T-helper 17 cell (primary cell): ENCODE measurements at places on chromosomes 12 and 14. TPM values are rescaled to one million over a fixed set of nuclear protein-coding genes. Genes with fewer than 3 reads are reported as not detected.

TMTC1 gene
- not detected for total RNA-seq

ANKRD33 gene
- not detected for total RNA-seq

RIMBP2 gene
- not detected for total RNA-seq

PTPN11 gene
- 53.7 TPM for total RNA-seq

LRTM2 gene
- not detected for total RNA-seq

GLIPR1L1 gene
- total RNA-seq: not detected

DIO3 gene
- total RNA-seq: not detected

DNA sequence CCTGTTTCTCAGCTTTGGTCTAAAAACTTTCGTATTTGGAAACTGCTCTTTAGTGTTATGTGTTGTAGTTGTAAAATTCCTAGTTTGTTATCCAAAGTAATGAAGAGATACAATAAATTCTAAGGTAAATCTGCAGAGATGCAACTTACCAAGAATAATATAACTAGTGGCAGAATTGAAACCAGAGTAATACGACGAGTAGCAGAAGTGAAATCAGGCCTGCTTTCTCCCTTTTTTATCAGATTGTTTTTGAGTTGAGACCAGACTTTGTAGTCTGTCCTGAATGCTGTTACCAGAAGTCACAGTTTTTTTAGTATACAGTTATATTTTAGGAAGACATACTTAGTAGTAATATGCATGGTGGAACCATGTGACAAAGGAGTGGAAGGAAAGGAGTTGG lies 12.5 kb downstream of the PAPOLA start:
- H3K4me3 ChIP-seq: no peak overlapping the region
- H3K27me3 ChIP-seq: no peaks in the 10 kb centered on the region
- H3K36me3 ChIP-seq: no peaks in the 10 kb centered on the region
- peak overlapping the region; percentile 86 for H3K27ac ChIP-seq

DNA sequence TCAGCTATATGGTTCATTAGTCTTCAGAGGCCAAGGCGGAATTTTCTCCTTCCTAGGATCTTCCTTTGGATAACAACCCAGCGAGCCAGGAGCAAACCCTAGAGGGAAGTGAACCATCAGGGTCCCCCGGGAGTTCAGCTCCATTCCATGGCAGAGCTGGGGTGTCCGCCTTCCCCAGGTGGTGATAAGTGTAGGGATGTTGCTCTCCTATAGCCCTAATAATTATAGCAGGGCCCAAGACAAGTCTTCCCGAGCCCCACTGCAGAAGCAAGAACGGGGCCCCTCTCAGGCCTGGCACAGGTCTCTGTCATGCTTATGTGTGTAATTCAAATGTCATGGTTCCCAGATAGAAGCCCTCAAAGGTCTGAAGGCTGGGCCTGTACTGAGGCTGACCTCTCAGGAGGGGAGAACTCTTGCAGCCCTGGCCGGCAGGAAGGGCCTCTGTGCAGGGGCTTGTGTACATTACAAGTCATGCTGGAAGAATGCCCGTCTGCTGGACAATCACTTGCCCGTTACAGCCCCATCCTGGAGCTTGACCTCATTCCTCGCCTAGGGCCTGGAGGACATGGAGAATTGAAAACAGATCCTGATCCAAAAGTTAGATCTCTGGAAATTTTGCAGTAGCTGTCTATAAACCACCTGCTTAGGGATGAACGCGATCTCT lies 17.3 kb downstream of the LRTM2 start:
- peaks cover 9% of the 10 kb centered on the region for H3K4me1 ChIP-seq
- no peak for DNase-seq
- H3K36me3 ChIP-seq: no peaks in the 10 kb centered on the region
- H3K27ac ChIP-seq: no peak overlapping the region
- no peak overlapping the region for H3K4me3 ChIP-seq
- H3K27me3 ChIP-seq: peaks cover 25% of the 10 kb centered on the region

DNA sequence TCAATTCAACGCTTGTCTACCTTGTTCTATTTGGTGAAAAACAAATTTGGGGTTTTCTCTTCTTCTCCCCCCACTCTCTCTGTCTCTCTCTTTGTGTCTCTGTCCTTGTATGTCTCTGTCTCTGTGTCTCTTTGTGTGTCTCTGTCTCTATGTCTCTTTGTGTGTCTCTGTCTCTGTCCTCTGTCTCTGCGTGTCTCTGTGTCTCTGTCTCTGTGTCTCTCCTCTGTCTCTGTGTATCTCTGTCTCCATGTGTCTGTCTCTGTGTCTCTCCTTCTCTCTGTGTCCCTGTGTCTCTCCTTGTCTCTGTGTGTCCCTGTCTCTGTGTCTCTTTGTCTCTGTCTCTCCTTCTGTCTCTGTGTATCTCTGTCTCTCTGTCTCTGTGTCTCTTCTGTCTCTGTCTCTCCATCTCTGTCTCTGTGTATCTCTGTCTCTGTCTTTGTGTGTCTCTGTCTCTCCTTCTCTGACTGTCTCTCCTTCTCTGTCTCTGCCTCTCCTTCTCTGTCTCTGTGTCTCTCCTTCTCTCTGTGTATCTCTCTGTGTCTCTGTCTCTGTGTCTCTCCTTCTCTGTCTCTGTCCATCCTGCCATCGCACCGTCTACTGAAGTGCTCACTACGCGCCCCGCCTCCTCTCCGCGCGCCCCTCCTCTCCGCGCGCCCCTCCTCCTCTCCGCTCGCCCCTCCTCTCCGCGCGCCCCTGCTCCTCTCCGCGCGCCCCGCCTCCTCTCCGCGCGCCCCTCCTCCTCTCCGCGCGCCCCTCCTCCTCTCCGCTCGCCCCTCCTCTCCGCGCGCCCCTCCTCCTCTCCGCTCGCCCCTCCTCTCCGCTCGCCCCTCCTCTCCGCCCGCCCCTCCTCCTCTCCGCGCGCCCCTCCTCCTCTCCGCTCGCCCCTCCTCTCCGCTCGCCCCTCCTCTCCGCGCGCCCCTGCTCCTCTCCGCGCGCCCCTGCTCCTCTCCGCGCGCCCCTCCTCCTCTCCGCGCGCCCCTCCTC lies 12.8 kb downstream of the LRCOL1 start:
- peaks cover 27% of the 10 kb centered on the region for H3K4me1 ChIP-seq
- peaks cover 11% of the 10 kb centered on the region for H3K36me3 ChIP-seq
- peak overlapping the region; percentile 91 for H3K4me3 ChIP-seq
- H3K27ac ChIP-seq: peak overlapping the region; percentile 85
- H3K27me3 ChIP-seq: peaks cover 60% of the 10 kb centered on the region

GRCh38 chr14:64800000-64800399 lies 79.7 kb downstream of the SPTB start:
- H3K4me3 ChIP-seq: no peak overlapping the region
- H3K4me1 ChIP-seq: no peaks in the 10 kb centered on the region
- no peak for DNase-seq
- peaks cover 3% of the 10 kb centered on the region for H3K36me3 ChIP-seq

- no peak for DNase-seq
- H3K4me1 ChIP-seq: no peaks in the 10 kb centered on the region
- no peak overlapping the region for H3K4me3 ChIP-seq
- H3K36me3 ChIP-seq: no peaks in the 10 kb centered on the region
These were observed 228.6 kb upstream of the E2F7 start for GRCh38 chr12:77294016-77294415.

GRCh38 chr12:123715195-123715594 lies 3.0 kb downstream of the ATP6V0A2 start:
- DNase-seq: no peak
- H3K4me1 ChIP-seq: peaks cover 28% of the 10 kb centered on the region
- H3K27me3 ChIP-seq: no peaks in the 10 kb centered on the region
- no peak overlapping the region for H3K4me3 ChIP-seq
- H3K27ac ChIP-seq: peak overlapping the region; percentile 88

GRCh38 chr14:22477569-22478194 lies 111.3 kb downstream of the DAD1 start:
- no peak for DNase-seq
- H3K4me3 ChIP-seq: no peak overlapping the region
- H3K4me1 ChIP-seq: no peaks in the 10 kb centered on the region

GRCh38 chr12:101784376-101784775 lies 45.1 kb upstream of the SYCP3 start:
- DNase-seq: no peak
- peak overlapping the region; percentile 32 for H3K27ac ChIP-seq
- no peaks in the 10 kb centered on the region for H3K27me3 ChIP-seq

DNA sequence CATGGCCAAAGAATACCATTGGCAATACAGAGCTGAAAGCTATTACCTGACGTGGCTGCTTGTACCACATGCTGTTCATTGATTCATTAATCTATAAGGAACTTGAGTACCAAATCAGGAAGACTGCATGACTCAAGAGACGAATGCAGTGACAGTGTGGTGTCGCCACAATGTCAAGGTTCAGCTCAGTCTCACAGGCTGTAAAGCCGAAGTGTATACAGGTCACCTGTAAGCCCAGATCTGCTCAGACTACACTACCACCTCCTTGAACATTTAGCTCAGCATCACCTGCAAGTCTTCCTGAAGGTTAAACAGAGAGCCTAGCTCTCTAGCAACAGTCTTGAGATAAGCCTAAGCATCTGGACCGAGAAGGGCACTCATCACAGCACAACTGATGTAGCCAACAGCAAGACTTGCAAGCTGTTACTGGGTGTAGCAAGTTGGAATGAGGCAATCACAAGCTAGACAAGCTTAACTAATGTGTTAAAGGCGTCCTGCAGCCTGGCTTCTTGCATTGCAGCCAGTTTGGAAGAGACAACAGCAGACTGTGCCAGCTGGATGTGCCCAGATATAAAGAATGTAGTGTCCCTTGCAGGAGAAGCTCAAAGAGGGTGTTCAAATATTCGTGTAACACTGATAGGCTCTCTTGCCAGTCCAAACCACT lies 21.0 kb downstream of the TMTC1 start:
- no peak for DNase-seq
- H3K27me3 ChIP-seq: no peaks in the 10 kb centered on the region
- H3K4me1 ChIP-seq: no peaks in the 10 kb centered on the region
- H3K27ac ChIP-seq: no peak overlapping the region
- H3K36me3 ChIP-seq: no peaks in the 10 kb centered on the region

DNA sequence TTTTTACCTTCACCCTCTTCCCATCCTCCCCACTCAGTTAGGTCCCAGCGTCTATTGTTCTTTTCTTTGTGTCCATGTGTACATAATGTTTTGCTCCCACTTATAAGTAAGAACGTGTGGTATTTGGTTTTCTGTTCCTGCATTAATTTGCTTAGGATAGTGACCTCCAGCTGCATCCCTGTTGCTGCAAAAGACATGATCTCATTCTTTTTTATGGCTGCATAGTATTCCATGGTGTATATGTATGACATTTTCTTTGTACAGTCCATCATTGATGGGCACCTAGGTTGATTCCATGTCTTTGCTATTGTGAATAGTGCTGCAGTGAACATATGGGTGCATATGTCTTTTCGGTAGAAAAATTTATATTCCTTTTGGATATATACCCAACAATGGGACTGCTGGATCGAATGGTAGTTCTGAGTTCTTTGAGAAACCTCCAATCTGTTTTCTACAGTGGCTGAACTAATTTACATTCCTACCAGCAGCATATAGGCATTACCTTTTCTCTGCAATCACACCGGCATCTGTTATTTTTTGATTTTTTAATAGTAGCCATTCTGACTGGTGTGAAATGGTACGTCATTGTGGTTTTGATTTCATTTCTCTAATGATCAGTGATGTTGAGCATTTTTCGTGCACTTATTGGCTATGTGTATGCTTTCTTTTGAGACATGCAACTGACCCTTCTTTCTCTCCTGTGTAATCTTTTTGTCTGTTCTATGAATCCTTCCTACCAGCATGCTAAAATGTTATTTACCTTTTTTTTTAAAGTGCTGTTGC lies 279.7 kb upstream of the AMIGO2 start:
- no peaks in the 10 kb centered on the region for H3K27me3 ChIP-seq
- no peak overlapping the region for H3K4me3 ChIP-seq
- H3K36me3 ChIP-seq: peaks cover 6% of the 10 kb centered on the region
- H3K27ac ChIP-seq: peak overlapping the region; percentile 97
- H3K4me1 ChIP-seq: peaks cover 48% of the 10 kb centered on the region
- no peak for DNase-seq

GRCh38 chr12:51369581-51369980 lies 21.6 kb downstream of the GALNT6 start:
- peaks cover 33% of the 10 kb centered on the region for H3K4me1 ChIP-seq
- peak overlapping the region; percentile 97 for H3K27ac ChIP-seq
- no peak for DNase-seq
- peak overlapping the region; percentile 90 for H3K4me3 ChIP-seq

GRCh38 chr12:45008211-45008610 lies 42.7 kb downstream of the DBX2 start:
- no peak for DNase-seq
- no peaks in the 10 kb centered on the region for H3K4me1 ChIP-seq
- H3K4me3 ChIP-seq: no peak overlapping the region

GRCh38 chr14:34013721-34014060 lies 62.8 kb upstream of the EGLN3 start:
- H3K27me3 ChIP-seq: no peaks in the 10 kb centered on the region
- H3K4me3 ChIP-seq: peak overlapping the region; percentile 36
- H3K27ac ChIP-seq: no peak overlapping the region

- no peak overlapping the region for H3K27ac ChIP-seq
- H3K4me3 ChIP-seq: no peak overlapping the region
- peaks cover 6% of the 10 kb centered on the region for H3K36me3 ChIP-seq
- no peak for DNase-seq
These were observed 38.1 kb downstream of the PZP start for GRCh38 chr12:9169979-9170634.

GRCh38 chr12:3293446-3294161 lies 197.4 kb upstream of the PRMT8 start:
- no peaks in the 10 kb centered on the region for H3K36me3 ChIP-seq
- H3K4me1 ChIP-seq: peaks cover 2% of the 10 kb centered on the region
- no peak for DNase-seq
- no peak overlapping the region for H3K27ac ChIP-seq
- H3K4me3 ChIP-seq: no peak overlapping the region

- no peaks in the 10 kb centered on the region for H3K27me3 ChIP-seq
- H3K4me1 ChIP-seq: no peaks in the 10 kb centered on the region
- no peak for DNase-seq
- H3K36me3 ChIP-seq: peaks cover 2% of the 10 kb centered on the region
- no peak overlapping the region for H3K4me3 ChIP-seq
These were observed 25.3 kb downstream of the DRAM1 start for GRCh38 chr12:101902641-101903040.

GRCh38 chr12:122407208-122407607 lies 15.3 kb downstream of the CLIP1 start:
- H3K27ac ChIP-seq: peak overlapping the region; percentile 37
- no peak overlapping the region for H3K4me3 ChIP-seq
- DNase-seq: no peak
- no peaks in the 10 kb centered on the region for H3K27me3 ChIP-seq

DNA sequence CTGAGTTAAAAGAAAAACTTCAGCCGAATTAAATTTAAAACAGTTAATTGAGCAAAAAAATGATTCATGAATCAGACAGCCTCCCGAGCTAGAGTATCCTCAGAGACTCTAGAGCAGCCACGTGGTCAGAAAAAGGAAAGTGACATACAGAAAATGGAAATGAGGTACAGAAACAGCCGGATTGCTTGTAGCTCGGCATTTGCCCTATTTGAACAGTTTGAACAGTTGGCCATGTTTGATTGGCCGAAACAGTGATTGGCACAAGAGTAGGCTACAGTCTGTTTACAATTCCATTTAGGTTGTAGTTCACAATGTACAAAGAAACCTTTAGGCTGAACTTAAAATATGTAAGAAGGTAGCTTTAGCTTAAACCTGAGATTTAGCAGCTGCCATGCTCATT lies 12.9 kb upstream of the OXA1L start:
- DNase-seq: no peak
- H3K27me3 ChIP-seq: peaks cover 29% of the 10 kb centered on the region
- no peak overlapping the region for H3K4me3 ChIP-seq
- H3K27ac ChIP-seq: no peak overlapping the region
- no peaks in the 10 kb centered on the region for H3K36me3 ChIP-seq

GRCh38 chr14:93010522-93011140 lies 87.7 kb downstream of the CHGA start:
- no peaks in the 10 kb centered on the region for H3K27me3 ChIP-seq
- no peak overlapping the region for H3K4me3 ChIP-seq
- peaks cover 4% of the 10 kb centered on the region for H3K36me3 ChIP-seq
- H3K27ac ChIP-seq: no peak overlapping the region
- DNase-seq: no peak
